ENCODE measurements at places on chromosomes 1 and 21.

GRCh38 chr21:17660862-17661261 lies 48.2 kb upstream of the BTG3 start:
- DNase-seq: no peak

DNA sequence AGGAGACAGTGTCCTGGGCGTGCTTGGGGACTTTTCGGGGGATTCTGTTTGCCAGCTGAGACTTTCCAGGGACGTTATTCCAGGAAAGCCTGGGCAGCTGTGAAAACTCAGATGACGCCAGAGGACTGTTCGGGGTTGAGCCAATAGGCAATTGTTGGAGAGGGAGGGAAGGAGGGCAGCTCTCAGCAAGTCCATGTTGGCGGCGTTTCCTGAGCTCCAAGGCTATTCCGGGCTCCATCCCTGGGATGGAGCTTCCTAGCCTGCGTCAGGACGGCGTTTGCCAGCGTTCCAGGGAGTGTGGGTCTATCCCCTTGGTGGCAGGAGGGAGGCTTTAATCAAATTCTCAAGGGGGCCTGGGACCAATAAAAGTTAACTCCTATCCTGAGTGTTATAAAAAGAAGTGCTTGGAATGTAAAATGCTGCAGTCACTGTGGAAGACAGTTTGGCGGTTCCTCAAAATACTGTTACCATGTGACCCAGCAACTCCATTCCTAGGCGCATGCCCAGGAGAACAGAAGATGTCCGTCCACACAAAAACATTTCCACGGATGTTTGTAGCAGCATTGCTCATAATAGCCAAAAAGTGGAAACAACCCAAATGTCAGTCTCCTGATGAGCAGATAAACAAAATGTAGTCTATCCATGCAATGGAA lies 15.2 kb downstream of the SLC27A3 start:
- DNase-seq: no peak

GRCh38 chr21:45975020-45975666 lies 6.4 kb upstream of the COL6A1 start:
- DNase-seq: no peak

GRCh38 chr1:27598295-27598687 lies 5.7 kb downstream of the AHDC1 start:
- DNase-seq: no peak

- DNase-seq: no peak
Measured at GRCh38 chr21:39006571-39007311, 176.5 kb downstream of the PSMG1 start.

DNA sequence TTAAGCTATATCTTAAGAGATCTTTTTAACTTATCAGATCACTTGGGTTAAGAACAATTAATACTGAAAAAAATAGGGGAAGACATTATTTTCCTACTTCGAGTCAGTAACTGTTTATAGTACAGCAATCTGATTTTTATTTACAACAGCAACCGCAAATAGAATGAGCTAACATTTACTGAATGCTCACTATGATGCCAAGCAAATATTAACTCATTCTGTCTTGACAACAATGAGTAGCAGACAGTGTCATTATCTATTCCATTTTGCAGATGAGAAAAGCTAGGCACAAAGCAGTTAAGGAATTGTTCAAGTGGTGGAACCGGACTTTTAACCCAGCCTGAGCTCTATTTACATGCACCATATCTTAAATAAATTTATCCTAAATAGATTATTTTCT lies 273.7 kb downstream of the NTNG1 start:
- DNase-seq: no peak

DNA sequence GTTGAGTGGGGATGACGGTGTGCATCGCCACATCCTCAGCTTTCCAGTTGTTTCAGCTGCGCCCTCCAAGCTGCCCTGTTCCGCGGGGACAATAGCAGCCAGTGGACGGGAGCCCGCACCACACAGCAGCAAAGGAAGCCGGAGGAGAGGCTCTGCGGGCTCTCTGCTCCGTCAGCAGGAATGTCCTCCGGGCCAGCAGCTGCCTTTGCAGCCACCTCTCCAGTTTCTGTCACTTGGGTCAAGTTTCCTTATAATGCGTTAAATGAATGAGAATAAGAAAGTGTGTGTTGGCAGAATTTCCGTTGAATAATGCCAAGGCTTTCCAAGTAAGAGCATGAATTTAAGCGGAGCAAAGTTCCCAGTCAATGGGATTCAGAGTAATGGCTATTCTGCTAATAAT lies 263.3 kb downstream of the KIF26B start:
- DNase-seq: no peak
